ENCODE measurements at places on chromosomes 11 and 22.
A peak's percentile ranks its signal among the peaks of the same experiment; 100 is the strongest.

- DNase-seq = no peak
These were observed 29.4 kb upstream of the CTTN start for GRCh38 chr11:70368961-70369360.

DNA sequence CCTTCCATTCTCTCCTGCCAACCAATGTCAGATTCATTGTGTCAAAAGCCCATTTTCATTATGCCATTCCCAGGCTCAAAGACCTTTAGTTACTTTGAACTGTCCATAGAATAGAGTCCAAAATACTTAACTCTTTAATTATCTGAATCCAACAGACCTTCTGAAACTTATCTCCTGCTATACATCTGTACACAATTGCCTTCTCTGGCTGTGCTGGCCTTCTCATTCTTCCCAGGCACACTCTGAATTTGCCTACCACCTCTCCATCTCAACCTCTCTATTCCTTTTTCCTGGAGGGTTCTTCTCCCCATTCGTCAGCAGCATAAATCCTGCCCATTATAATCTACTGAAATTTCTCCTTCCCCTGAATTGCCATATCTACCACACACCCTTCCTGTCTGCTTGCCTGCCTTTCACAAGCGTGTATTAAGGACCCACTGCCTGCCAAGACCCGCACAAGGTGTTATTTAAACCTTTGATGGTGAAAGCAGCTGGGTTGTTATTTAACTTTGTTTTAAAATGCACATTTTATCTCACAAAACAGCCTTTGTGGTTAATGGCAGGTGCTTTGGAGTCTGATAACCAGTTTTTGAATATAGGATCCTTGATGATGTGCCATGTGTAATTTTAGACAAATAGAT, 125.9 kb downstream of the CCDC81 start:
- DNase-seq = no peak

GRCh38 chr22:31295831-31296657, 3.8 kb upstream of the PIK3IP1 start:
- no peak for DNase-seq

- DNase-seq = no peak
These were observed 12.7 kb downstream of the DCHS1 start for GRCh38 chr11:6642957-6643356.

DNA sequence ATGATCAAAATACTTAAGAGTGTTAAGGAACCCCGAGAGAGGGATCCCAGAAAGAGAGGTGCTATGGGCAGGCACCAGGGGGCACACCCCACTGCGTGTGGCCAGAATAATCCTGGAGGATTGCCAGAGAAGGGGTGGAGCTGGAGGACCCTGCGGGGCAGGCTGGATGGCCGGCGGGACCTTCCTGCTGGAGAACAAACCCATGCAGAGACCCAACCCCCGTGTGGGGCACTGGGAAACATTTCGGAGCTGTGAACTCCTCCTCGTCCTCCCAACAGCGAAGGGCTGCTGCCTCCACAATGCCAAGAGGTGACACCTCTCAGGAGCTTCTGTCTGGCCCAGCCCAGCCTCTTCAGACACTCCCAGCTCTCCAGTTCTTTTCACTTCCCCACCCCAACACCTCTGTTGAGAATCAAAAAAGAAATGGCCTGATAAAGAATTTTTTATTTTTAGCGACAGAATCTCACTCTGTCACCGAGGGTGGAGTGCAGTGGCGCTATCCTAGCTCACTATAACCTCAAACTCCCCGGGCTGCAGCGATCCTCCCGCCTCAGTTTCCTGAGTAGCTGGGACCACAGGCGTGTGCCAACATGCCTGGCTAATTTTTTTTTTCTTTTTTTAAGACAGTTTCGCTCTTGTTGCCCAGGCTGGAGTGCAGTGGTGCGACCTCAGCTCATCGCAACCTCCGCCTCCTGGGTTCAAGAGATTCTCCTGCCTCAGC, 25.6 kb downstream of the RHOD start:
- no peak for DNase-seq

DNA sequence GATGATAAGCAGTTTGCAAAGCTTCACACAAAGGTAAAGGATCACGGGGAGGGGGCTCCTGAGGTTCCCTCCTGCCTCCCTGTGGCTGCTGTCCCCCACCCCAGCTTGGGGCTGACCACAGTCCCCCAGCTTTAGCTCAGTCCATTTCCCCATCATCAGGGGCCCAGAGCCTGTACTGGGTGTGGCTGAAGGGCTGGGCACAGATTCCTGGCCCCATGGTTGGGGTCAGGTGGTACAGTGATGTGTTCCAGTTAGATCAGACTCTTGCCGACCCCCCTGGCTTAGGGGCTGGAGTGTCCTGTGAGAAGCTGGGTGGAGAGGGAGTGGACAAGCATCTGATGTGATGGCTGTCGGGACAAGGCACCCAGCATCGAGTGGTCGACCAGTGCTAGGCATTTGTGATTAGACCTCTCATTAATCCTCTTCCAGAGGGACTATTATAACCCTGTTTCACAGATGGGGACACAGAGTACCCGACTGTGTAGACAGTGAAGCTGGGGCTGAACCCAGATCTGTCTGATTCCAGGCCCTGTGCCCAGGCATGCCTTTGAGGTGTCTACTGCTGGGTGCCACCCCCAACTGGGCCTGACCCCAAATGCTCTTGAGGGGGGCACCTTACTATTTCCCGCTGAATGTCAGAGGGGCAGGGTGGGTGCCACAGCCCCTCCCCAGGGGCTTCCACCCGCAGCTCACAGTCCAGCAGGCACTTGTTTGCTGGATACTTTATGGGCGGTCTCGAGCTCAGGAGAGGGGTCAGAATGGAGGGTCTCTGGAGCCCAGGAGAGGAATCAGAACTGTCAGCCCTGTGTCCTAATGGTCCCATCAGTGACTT, 4.3 kb downstream of the SHANK3 start:
- DNase-seq = no peak

- no peak for DNase-seq
These were observed 551.6 kb downstream of the OPCML start for GRCh38 chr11:132980670-132981069.

- no peak for DNase-seq
These were observed 16.8 kb upstream of the TSPAN18 start for GRCh38 chr11:44709966-44710365.

- DNase-seq = no peak
These were observed 112.9 kb upstream of the DDI1 start for GRCh38 chr11:103923451-103923931.

DNA sequence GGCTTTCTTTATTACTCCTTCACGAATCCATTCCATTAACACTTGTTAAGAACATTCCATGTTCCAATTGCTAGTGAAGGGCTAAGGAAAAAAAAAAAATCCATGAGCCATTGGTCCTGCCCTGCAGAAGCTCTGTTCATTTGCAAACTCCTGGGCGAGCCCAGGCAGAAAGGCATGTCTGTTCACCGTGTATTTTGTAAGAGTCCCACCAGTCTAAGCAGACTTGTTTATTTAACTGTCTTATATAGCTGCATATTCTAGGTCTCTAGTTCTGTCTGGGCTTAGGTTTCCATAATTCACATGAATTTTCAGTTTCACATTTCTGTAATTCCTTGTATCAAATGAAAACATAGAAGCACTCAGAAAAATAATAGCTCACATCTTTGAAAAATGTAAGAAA, 97.4 kb upstream of the POU2AF2 start:
- DNase-seq = no peak

DNA sequence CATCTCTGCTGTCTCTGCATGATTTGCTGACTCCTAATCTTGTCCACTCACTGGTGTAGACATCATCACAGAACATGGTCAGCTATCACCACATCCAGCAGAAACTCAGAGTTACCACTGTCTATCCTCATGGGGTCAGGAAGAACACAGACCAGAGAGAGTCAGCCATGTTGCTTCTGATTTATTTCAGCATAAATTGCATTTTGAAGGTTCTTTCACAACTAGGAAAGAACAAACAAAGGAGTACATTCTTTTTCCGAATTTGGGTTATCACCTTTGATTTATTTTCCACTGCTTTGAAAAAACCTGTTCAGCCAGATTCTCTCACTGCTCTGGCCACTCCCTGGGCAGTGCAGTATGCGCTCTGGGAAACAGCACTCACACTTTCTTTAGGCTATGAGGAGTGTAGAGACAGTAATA, 172.0 kb upstream of the MTMR2 start:
- DNase-seq = no peak

DNA sequence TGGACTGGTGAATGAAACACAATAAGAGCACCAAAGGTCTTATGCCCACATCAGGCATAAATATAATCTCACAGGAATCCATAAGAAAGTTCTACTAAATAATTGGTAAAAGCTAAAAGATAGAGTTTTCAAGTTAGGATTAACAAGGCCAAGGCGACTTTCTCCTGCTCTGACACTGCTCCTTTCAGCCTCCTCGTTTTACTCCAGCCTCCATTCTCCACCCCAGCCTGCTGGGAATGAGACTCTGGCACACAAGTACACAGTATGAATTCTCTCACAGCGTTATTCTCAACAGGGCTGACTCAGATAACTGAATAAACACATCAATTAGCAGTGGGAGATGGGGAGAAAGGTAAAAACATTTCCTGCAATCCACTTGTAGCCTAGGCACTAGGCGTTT, 94.9 kb downstream of the APOL5 start:
- no peak for DNase-seq

- DNase-seq = no peak
These were observed 20.3 kb upstream of the WNT7B start for GRCh38 chr22:45997077-45997776.

GRCh38 chr22:47038206-47038835, 275.9 kb downstream of the TBC1D22A start:
- DNase-seq = no peak

GRCh38 chr11:66371627-66372415, at the start of gene SLC29A2:
SLC29A2 (minus strand) TSS chr11:66371760; CDS start chr11:66371591, 169 bp downstream.
- peak; percentile 57 for DNase-seq

GRCh38 chr22:50720301-50721256, 17.4 kb upstream of the ACR start:
- no peak for DNase-seq

- DNase-seq = no peak
These were observed 304.9 kb downstream of the NTM start for GRCh38 chr11:131675121-131675888.

DNA sequence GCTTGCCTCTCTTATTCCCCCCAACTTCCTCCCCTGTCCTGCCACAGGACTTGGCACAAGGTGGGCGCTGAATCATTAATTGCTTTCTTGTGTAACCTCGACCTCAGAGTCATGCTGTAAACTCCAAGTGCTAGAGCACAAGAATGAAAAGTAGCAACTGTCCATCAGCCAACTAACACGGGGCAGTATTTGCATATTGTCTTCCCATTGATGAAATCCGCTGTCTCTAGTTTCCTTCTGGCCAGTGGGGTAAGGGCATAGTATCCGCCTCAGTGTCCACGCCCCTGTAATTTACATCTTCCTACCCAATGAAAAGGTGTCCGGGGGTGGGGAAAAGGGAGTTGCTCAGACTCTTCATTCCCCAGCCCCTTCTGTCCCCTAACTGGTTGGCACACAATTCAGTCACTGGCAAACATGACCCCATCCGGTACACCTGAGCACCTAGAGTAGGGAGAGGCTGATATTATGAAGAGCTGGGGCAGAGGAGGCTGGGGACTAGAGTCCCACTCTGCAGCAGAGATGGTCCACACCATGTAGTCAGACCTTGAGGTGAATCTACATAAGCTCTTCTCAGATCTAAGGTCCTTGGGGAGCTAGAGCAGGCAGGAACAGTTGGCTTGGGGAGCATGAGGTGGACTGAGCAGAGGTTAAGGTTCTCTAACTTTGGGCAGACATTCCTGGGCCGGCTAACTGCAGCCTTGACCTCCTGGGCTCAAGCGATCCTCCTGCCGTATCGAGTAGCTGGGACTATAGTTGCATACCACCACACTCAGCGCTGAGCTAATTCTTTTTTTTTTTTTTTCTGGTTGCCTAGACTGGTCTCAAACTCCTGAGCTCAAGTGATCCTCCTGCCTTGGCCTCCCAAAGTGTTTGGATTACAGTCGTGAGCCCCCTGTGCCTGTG, 6.8 kb upstream of the GGA1 start:
- DNase-seq = no peak

DNA sequence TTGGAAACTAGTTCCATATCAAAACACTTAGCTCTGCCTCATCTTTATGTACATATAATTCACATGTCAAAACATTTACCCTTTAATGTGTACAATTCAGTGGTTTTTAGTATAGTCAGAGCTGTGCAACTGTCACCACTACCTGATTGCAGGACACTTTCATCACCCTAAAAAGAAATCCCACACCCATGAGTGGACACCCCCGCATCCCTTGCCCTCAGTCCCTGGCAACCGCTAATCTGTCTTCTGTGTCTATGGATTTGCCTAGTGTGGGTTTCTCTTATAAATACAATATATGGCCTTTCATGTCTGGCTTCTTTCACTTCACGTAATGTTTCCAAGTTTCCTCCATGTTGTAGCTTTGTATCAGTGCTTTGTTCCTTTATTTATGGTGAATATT, 8.6 kb upstream of the EMID1 start:
- DNase-seq = no peak

- DNase-seq = no peak
These were observed 273.0 kb downstream of the CASP12 start for GRCh38 chr11:104625246-104625645.

GRCh38 chr11:32562839-32563599, 20.6 kb upstream of the EIF3M start:
- DNase-seq = no peak

GRCh38 chr11:83035070-83035854, 36.4 kb downstream of the RAB30 start:
- DNase-seq = no peak

DNA sequence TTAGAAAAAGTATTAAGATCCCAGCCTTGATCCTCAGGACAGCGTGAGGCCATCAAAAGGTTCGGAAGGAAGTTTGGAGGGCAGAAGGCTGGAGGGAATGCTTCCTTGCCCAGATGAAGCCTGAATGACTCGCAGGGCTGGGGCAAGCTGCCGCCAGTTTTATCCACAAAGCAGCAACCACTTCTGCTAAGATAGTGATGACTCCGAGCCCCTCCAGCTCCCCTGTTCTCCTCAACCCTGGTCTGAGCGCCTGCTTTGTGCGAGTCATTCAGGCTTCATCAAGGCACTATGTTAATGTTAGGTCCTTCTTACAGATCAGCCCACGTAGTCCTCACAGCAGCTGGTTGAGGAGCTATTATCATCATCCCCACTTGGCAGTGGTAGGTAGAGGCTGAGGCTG, 158.8 kb downstream of the COMMD9 start:
- DNase-seq = no peak

DNA sequence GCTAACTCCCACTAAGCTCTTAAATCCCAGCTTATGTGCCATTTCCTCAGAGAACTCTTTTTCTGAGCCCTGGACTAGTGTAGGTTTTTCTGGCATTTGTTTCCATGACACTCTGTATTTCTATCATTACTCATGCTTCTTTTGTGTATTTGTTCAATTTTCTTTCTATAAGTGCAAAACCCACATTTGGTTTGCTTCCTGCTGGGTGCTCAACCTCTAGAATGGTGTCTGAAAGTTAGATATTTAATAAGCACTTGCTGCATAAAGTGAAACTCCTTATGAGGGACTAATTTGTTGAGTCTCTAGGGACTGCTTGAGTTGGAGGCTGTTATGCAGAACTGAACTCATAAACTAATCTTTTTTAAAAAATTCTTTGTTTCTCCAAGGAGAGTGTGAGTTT, 68.6 kb downstream of the SYT9 start:
- DNase-seq = no peak

Measured in activated CD4-positive, alpha-beta T cell treated with anti-CD3 and anti-CD28 coated beads, Interleukin-2, amount 50 U/mL, for 24 hours (primary cell).